Stimulated activated naive CD4-positive, alpha-beta T cell treated with Interleukin-2 at 50 U/mL for 16 hours (primary cell): ENCODE measurements at places on chromosomes 4 and X.

DNA sequence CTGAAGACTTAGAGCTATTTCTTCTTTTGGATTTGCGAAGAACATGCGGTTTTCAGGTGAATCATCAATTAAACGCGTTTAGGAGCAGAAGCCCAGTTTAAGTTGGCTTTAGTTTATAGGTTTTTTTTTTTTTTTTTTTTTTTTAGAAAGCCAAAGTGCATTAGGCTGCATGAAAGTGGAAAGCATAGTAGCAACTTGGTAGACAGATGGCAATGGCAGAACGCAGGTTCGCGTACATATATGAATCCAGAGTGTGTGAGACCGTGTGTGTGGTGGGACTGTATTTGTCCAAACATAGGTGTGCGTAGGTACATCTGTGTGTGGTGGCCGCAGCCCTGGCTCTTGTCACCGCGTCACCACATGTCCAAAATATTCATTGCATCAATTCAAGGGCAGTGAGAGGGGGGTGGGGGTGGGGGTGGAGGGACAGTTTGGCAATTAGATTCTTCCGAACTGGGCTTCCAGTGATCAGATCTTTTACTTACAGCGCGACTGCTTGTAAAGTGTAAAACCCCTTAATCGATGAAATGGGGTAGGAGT, 901 bp downstream of the JADE1 start:
- no peak for DNase-seq

DNA sequence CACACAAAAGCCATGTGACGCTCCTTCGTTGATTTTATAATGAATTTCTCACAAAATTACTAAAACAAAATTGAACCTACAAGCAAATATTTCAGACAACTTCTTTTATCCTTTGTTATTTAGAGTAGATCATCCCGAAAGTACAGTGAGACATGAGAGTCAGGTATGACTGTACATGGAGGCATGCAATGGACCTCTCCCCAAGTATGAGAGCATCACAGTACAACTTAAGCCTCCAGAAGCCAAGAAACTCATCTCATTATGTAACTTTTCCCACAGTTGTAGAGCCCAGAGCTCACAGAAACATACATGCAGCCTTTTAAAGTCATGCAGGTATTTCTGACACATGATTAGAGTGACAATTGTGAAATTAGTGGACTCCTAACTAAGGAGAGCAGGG, 167.7 kb downstream of the PAPSS1 start:
- no peak for DNase-seq

DNA sequence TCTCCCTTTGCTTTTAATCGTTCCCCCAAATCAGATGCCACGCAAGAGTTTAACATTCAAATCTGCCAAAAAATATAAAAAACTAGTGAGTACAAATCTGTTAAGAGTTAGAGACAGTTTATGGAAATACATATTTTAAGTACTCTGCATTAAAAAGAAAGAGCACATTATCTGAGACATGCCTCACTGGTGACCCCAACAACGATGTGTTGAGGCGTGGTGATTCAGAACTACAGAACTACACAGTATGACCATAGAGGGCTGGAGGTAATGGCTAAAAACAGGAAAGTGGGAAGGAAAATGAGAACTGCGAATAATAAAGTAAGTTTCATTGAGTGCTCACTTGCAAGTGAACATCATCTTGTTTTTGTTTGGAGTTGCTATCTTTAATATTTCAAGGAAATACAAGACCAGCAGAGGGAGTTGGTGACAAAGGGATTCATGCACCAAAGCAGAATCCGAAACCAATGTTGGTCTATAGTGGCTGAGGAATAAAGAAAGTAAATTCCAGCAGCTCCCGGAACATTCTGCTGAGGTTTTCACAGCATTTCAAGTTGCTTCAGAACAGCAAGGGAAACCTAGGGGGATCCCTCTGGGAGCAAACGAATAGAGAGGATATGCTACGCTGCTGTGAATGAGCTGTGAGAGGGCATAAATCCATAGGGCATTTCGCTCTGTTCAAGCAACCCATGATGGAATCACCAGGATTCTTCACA, 92.2 kb downstream of the DCHS2 start:
- no peak for DNase-seq

GRCh38 chrX:70878902-70879301, 29.6 kb downstream of the TEX11 start:
- DNase-seq: no peak

DNA sequence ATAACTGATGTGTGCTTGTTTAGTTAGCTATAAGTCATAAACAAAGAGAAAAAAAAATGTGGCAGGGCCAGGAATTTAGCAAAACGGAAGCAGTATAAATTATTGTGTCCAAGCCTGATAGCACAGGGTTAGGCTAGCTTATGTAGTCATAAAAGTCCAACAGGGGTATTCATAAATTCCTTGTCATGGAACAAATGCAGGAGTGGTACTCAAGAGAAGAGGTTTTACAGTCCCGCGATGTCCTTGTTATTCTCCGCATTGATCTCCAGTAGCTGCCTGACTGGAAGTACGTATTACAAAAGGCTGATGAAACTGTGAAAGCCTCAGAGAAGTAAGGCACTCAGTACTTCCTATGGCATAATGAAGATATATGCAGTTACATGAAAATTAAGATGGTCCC, 336.9 kb upstream of the TRAM1L1 start:
- no peak for DNase-seq

- no peak for DNase-seq
Measured at GRCh38 chr4:32189788-32190187, 1469.6 kb downstream of the PCDH7 start.

DNA sequence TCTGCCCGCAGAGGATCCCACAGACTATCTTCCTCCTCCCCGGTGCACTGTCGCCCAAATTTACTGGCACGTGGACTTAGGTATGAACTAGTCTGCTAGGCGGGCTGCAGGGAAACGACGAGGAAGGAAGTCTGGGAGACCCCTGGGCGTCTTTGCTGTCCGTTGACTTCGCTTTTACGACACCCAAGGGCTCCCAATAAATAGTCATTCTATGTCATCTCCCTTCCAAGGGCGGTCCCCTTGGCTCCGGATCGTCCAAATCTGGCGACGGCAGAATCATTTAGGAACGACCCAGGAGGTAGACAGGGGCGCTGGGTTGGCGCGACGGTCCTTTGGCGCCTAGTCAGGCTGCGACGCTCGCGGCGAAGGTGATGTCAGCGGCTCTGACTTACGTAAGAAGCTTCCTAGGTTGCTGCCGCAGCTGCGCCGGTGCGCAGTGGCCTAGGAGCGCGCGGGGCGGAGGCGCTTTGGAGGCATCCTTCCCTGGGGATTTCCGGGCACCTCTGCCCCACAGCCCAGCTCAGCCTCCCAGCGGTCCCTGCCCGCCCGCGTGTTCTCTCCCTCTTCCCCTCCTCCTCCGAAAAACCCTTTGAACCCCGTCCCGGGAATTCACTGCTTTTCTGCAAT, 2.2 kb downstream of the NHS start:
- DNase-seq: no peak

GRCh38 chrX:56802428-56802827, 73.4 kb downstream of the NBDY start:
- no peak for DNase-seq

DNA sequence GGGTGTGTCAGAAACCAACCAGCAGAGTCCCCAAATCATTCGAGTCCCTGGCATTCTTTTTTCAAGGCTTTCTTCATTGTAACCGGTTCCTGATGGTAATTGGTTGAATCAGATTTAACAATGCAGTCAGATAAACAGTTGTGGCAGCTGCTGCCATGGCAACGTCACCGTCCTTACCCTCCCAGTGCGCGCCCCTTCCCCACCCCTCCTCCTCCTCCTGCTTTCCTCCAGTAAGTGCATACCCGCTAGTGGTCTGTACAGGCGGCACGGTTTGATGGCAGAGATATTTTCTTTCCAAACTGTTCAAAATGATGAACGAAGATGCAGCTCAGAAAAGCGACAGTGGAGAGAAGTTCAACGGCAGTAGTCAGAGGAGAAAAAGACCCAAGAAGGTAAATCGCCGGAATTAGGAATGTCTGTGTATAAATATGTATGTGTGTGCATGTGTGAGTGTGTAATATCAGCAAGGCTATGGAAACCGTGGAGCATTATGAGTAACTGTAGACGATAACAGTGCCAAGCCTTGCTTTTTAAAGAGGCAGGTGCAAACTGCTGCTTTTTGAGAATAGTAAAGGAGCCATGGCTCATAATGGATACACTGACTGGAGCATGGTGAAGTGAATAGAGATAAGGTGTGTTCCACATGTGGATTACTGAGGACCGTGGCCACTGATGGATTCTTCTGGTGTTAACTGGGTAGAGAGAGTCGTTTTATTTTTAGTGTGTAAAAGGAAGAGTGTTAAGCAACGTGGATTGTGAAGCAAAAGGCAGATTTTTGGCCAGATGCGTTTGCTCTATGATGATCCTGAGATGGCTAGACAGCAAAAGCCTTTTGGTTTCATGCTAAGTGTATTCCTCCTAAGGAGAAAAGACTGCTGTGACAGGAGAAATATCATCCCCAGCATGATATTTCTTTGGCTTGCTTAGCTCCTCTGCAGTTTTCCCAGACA, at the start of gene ANK2:
Gene ANK2, plus strand, starts transcription at position 233 of the 950 bp plus-strand sequence. Its CDS starts 76 bp downstream, at position 309.
- no peak for DNase-seq

- DNase-seq: no peak
Measured at GRCh38 chr4:134202166-134202956, 772 bp upstream of the PABPC4L start.

- no peak for DNase-seq
Measured at GRCh38 chr4:39616651-39617050, 22.0 kb downstream of the SMIM14 start.

DNA sequence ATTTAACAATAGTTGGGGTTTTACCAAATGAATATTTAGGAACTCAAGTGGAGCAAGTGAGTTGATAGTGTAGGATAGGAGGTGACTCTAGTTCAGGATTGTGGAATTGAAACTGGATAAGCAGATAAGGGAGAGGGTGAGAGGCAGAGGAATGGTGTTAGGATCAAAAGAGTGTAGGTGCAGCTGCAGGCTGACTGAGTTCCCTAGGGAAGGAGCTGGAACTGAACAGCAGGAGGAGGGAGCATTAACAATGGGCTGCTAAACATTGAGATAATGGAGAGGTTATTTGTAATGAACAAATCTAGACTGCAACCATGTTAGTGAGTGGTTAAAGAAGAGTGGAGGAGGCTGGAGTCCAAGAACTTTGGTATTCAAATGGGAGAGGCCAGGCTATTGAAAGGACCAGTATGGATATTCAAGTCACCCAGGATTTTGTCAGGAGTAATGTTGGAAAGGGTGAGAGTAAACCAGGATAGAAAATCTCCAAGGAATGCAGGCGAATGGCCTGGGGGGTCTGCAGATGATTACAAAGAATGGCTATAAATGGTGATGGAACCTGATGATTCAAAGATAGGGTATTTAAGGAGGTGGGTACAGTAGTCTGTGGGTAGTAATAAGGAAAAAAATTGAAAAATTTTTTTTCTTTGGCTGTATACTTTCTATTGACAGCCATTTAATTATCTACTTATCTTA, 497.1 kb upstream of the TENM3 start:
- DNase-seq: no peak

DNA sequence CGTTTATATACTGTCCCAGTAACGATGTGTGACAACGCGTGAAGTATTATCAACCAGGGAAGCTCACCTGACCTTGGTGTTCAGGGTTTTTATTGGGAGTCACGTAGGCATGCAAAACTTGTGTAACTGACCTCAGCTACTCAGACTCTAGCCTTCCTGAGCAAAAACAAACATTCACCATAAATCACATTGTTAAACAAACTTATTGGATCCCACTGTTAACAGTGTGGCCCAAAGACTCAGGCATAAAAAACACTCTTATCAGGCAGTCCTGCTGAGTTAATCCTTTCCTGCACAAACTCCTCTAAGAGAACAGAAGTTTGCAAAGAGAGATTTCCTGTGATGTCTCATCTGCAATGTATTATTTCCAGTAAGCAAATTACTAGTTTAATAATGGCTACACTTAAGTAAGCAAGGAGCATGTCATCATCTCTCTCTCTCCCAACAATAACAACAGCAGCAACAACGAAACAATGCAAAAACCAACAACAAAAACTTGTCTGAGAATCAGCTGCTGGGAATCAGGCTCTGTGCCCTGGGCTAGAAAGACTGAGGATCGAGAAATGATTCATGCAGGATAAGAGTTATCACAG, 12.0 kb downstream of the GAGE1 start:
- no peak for DNase-seq
